Right renal cortex interstitium (tissue), 3 donors: ENCODE measurements at places on chromosomes 1 and 21.

DNA sequence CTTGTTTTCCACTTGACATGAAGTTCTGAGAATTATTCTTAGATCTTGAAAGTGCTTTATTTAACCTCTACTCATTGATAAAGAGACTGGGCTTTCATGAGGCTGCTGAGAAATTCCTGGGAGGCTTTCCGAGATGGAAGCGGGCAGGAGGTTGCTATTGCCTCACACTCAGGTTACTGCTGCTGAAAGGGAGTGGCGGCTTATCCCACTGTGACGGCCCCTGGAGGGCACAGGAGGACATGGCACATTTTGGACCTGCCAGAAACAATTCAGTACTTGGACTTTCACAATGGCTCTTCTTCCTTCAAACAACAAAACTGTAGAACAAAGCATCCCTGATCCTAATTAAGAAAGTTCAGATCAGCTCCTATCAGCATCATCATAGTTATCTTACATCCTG lies 16.2 kb upstream of the MARK1 start:
- DNase-seq: no peak

DNA sequence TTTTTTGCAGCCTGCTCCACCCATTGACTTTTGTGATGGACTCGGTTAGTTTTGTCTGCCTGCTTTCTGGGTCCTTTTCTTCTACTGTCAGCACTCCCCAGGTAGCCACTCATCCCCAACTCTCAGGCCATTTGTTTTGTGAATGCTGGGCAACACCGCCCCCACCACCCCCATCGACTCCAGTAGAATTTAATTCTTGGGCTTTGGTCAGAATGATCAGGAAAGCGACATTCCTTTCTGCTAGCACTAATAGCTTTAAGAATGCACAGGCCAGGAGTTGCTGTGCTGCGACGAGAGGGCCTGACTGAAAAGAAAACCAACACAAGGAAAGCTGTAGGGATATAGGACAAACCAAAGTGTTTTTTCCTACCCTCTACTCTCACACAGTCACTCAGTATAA lies 144.4 kb downstream of the CDC7 start:
- DNase-seq: no peak

- no peak for DNase-seq
Observed at GRCh38 chr1:159009704-159010361, at the start of gene IFI16. Gene IFI16 (plus strand): TSS chr1:159009907. CDS start chr1:159014681, 4,774 bp downstream.

DNA sequence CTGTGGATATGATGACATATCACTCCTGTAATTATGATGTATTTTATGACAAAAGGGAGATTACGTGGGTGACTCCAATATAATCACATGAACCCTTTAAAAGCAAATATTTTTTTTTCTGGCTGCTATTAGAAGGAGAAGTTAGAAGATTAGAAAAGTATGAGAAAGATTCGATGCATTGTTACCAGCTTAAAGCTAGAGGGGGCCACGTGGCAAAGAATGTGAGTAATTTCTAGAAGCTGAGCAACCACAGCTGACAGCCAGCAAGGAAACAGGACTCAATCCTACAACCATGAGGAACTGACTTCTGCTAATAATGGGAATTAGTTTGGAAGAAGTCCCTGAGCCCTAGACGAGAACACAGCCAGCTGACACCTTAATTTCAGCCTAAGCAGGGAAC lies 56.3 kb upstream of the C1orf87 start:
- DNase-seq: no peak

GRCh38 chr1:244246334-244246733 lies 195.3 kb downstream of the ZBTB18 start:
- DNase-seq: no peak
